ENCODE measurements at places on chromosomes 7 and 10. TPM values are rescaled to one million over a fixed set of nuclear protein-coding genes. Genes with fewer than 3 reads are reported as not detected.
A peak's percentile ranks its signal among the peaks of the same experiment; 100 is the strongest.

GRCh38 chr10:60806921-60807320, 28.6 kb downstream of the CDK1 start:
- no peak for DNase-seq
- H3K4me3 ChIP-seq, result no peak overlapping the region
- H3K27me3 ChIP-seq, result no peaks in the 10 kb centered on the region
- H3K36me3 ChIP-seq, result no peaks in the 10 kb centered on the region

- no peaks in the 10 kb centered on the region for H3K27me3 ChIP-seq
- H3K36me3 ChIP-seq, result no peaks in the 10 kb centered on the region
- no peak overlapping the region for H3K27ac ChIP-seq
- no peaks in the 10 kb centered on the region for H3K4me1 ChIP-seq
- no peak overlapping the region for H3K4me3 ChIP-seq
Measured at GRCh38 chr7:116617878-116618277, 54.1 kb upstream of the MET start.

Gene AKR1C8
- not detected for total RNA-seq

Gene TMEM26
- 11.6 TPM for total RNA-seq

- no peak for DNase-seq
- H3K27ac ChIP-seq, result no peak overlapping the region
- no peaks in the 10 kb centered on the region for H3K36me3 ChIP-seq
Measured at GRCh38 chr7:26348234-26348851, 56.7 kb downstream of the SNX10 start.

DNA sequence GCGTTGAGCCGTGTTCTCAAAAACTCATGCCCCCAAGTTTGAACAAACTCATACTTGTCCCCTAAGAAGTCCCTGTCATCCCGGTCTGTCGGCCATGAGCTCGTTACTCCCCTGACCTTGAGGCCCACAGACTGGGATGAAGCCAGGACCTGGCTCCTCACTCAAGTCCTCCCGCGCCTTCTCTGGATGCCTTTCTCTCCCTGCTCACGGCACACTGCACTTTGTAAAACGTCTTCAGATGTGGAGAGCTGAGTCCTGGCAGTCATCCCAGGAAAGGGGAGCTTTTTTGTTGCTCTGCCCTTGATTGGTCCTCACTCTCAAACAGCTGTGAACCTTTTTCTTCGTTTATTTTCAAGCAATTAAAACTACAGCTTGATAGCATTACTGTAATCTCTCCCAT, 110.8 kb downstream of the JAZF1 start:
- no peak overlapping the region for H3K27ac ChIP-seq
- no peak for DNase-seq
- H3K27me3 ChIP-seq, result no peaks in the 10 kb centered on the region

GRCh38 chr10:120580918-120581895, 124.2 kb downstream of the PLPP4 start:
- DNase-seq, result no peak
- no peaks in the 10 kb centered on the region for H3K27me3 ChIP-seq
- no peak overlapping the region for H3K27ac ChIP-seq

DNA sequence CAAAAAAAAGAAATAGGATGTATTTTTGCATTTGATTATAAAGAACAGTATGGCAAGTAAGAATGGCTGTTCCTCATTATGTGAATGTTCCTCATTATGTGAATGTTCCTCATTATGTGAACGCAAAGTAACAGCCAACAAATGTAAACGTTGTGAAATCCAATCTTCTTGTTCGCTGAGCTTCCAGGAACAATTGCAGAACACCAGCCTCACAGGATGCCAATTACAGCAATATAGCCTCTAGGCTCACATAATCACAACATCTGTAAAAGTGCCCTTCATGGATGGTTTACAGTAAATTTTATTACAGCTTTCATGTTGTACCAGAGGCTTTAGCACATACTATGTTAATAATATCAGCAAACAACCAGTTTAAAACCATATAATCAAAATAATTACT, 71.6 kb downstream of the THSD7A start:
- no peaks in the 10 kb centered on the region for H3K4me1 ChIP-seq
- H3K27me3 ChIP-seq, result no peaks in the 10 kb centered on the region
- peak; percentile 32 for DNase-seq
- H3K36me3 ChIP-seq, result no peaks in the 10 kb centered on the region
- H3K4me3 ChIP-seq, result no peak overlapping the region

DNA sequence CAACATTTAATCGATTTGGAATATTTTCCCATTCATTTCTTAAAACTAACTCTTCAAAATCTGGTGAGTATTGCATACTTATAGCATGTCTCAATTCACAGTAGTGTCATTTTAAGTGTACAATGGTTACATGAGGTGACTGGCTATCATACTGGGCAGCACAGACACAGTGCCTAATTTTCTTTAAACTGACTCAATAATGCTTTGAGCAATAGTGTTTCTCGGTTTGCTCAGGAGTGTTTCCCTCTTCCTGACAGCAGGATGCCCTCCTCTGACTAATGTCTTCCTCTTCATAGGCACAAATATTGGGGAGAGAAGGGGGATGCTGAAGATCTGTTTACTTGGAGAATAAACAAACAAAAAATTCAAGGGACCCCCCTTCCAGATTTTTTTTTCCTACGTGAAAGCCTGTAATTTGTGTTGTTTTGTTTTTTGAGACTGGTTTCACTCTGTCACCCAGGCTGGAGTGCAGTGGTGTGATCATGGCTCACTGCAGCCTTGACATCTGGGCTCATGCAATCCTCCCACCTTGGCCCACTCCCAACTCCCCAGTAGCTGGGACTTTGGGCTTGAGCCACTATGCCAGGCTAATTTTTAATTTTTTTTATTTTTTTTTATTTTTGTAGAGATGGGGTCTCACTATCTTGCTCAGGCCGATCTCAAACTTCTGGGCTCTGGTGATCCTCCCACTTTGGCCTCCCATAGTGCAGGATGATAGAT, 2.2 kb downstream of the MRC1 start:
- DNase-seq, result no peak
- no peaks in the 10 kb centered on the region for H3K27me3 ChIP-seq
- no peaks in the 10 kb centered on the region for H3K36me3 ChIP-seq
- H3K4me3 ChIP-seq, result no peak overlapping the region
- H3K27ac ChIP-seq, result no peak overlapping the region

- no peak overlapping the region for H3K4me3 ChIP-seq
- H3K4me1 ChIP-seq, result no peaks in the 10 kb centered on the region
- no peaks in the 10 kb centered on the region for H3K27me3 ChIP-seq
- no peak for DNase-seq
Measured at GRCh38 chr10:77531441-77532001, 106.1 kb downstream of the KCNMA1 start.

Gene CTAGE4
- 2.0 TPM for total RNA-seq

- H3K4me3 ChIP-seq, result no peak overlapping the region
- no peak overlapping the region for H3K27ac ChIP-seq
- DNase-seq, result no peak
- no peaks in the 10 kb centered on the region for H3K4me1 ChIP-seq
Measured at GRCh38 chr7:132390705-132391104, 185.6 kb downstream of the PLXNA4 start.

GRCh38 chr7:51154201-51154600, 162.4 kb downstream of the COBL start:
- H3K27me3 ChIP-seq, result no peaks in the 10 kb centered on the region
- H3K27ac ChIP-seq, result no peak overlapping the region
- H3K4me3 ChIP-seq, result no peak overlapping the region
- H3K36me3 ChIP-seq, result no peaks in the 10 kb centered on the region
